Heart left ventricle (tissue), 16 donors: ENCODE measurements at places on chromosomes 6 and 20. TPM values are rescaled to one million over a fixed set of nuclear protein-coding genes. Genes with fewer than 3 reads are reported as not detected.

The TM9SF4 gene
- 35.4 TPM for total RNA-seq

The CEP162 gene
- 4.4 TPM for total RNA-seq

The KCNQ5 gene
- not detected for total RNA-seq

The EPHA7 gene
- 3.1 TPM for total RNA-seq

The ENPP5 gene
- total RNA-seq: 4.4 TPM

The MAFB gene
- 5.4 TPM for total RNA-seq

The HLA-DOA gene
- total RNA-seq: 32.4 TPM

The FNDC1 gene
- total RNA-seq: 1.5 TPM

The MUCL3 gene
- not detected for total RNA-seq

The SIM1 gene
- not detected for total RNA-seq

The UCKL1 gene
- total RNA-seq: 37.5 TPM

The BFSP1 gene
- total RNA-seq: 1.2 TPM

The RIPOR2 gene
- 2.8 TPM for total RNA-seq

GRCh38 chr6:19336579-19336978 is 500.6 kb upstream of the ID4 start:
- no peaks in the 10 kb centered on the region for H3K36me3 ChIP-seq
- no peaks in the 10 kb centered on the region for H3K27me3 ChIP-seq
- H3K27ac ChIP-seq: no peak overlapping the region
- no peak overlapping the region for H3K4me3 ChIP-seq

DNA sequence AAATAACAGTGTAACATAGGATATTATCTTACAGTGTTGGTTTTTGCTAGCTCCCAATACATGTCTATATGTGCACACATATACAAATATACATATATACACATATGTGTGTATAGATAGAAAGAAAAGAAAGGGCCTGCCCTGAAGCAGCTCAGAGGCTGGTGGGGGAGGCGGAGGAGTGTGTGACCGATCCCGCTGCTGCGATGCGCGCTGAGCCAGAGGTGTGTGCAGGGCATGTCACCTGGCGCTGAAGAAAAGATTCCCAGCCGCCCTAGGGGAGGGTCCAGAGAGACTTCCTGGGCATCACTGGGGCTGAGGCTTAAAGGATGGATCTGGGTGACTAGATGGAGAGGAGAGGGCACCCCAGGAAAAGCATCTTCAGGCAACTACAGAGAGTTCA is 110.2 kb downstream of the FAM50B start:
- no peak overlapping the region for H3K27ac ChIP-seq
- H3K4me3 ChIP-seq: no peak overlapping the region
- no peaks in the 10 kb centered on the region for H3K4me1 ChIP-seq
- DNase-seq: no peak

- H3K4me1 ChIP-seq: no peaks in the 10 kb centered on the region
- H3K27me3 ChIP-seq: no peaks in the 10 kb centered on the region
- no peak overlapping the region for H3K27ac ChIP-seq
- no peak for DNase-seq
- H3K36me3 ChIP-seq: no peaks in the 10 kb centered on the region
- H3K4me3 ChIP-seq: no peak overlapping the region
Observed at GRCh38 chr6:70599187-70599586, 32.5 kb downstream of the SDHAF4 start.

- H3K27me3 ChIP-seq: no peaks in the 10 kb centered on the region
- no peaks in the 10 kb centered on the region for H3K36me3 ChIP-seq
- H3K4me1 ChIP-seq: peaks cover 5% of the 10 kb centered on the region
- H3K27ac ChIP-seq: no peak overlapping the region
- DNase-seq: no peak
Observed at GRCh38 chr6:123526128-123526527, 110.6 kb downstream of the TRDN start.

DNA sequence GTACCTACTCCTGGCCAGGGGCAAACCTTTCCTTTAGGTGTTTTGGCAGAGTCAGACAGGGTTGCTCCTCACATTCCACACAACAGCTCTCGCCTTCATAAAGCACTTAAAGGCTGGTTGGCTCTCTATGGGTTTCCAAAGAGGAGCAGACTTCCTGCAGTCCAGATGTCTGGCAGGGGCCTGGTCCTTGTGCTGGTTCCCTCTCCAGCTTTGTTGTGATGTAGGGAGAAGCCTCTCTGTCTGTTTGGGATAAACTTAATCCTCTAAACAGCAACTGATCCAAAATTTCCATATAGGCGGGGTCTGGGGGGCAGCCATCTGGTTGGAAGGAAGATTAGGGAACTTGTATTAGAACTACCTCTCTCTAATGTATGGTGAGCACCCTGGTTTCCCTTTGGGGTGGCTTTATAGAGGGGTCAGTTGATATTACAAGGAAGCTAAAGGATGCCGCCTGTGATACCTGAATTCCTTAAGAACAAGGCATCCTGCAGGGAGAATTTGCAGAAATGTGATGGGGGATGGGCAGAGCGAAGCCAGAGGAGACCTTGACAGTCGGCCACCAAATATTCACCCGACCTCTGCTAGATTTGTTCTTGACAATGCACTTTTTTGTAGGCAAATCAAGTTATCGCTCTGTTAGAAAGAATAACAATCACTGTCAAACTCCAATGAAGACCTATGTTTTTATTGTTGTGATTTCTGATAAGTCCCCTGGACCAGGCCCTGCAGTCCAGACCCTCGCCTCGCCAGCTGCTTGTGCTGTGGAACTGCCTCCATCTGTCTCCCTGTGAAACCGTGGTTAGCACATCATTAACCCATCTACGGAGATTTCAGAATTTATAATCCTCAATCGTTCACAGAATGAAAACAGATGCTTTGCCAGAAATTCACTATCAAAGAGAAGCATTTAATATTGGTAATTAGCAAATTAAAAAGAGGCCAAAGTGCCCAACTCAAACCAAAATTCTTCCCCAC is 94.0 kb upstream of the RALGAPA2 start:
- no peak overlapping the region for H3K4me3 ChIP-seq
- H3K36me3 ChIP-seq: no peaks in the 10 kb centered on the region
- DNase-seq: no peak
- H3K27ac ChIP-seq: no peak overlapping the region
- H3K4me1 ChIP-seq: peaks cover 4% of the 10 kb centered on the region

DNA sequence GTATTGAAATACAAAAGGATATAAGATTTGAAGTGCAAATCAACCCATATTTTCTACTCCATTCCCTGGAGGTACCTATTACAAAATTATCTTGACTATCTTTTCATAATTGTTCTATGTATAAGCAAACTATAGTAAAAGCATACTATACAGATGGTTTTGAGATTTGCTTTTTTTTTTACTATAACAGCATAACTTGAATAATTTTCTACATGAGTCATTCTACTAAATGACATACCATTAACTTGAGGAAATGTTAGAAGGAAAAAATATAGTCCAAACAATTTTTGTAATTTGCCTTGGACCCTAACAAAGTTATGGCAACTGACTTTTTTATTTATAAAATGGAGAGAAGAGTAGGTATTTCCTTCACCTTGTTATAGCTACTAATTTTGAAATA is 472.7 kb downstream of the PKHD1 start:
- no peak overlapping the region for H3K4me3 ChIP-seq
- H3K36me3 ChIP-seq: no peaks in the 10 kb centered on the region
- no peaks in the 10 kb centered on the region for H3K4me1 ChIP-seq
- no peaks in the 10 kb centered on the region for H3K27me3 ChIP-seq
- no peak for DNase-seq

- H3K36me3 ChIP-seq: no peaks in the 10 kb centered on the region
- no peak for DNase-seq
- no peak overlapping the region for H3K27ac ChIP-seq
- H3K4me3 ChIP-seq: no peak overlapping the region
- H3K4me1 ChIP-seq: no peaks in the 10 kb centered on the region
- H3K27me3 ChIP-seq: no peaks in the 10 kb centered on the region
Observed at GRCh38 chr20:51190783-51191180, 167.9 kb upstream of the KCNG1 start.

DNA sequence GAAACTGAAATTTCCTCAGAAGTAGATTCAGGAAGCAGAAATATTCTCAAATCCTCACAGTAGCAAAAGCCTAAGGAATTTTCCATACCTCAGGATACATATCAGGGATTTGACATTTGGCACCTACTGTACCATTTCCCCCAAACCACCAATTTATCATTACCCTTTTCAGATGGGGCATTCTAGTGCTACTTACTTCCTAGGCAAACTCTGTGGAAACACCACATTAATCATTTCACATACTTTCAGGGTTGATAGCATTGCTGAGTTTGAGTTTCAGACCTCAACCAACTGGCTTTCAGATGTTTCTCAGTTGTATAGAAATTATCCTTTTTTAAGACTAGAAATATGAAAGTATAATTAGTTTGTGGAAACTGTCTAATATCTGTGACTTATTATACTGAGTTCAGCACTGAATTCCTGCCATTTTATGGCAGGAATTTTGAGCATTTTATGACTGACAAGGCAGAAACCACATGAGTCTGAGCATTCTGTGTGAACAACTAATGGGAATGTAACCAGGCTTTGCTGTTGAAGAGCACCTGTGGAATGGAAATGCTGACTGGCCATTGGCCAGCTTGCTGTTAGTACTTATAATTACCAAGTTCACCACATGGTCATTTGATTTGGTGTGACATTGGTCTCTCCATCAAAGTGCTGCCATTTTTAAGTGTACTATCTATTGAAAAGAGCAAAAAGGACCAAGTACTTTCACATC is 35.1 kb upstream of the IRAK1BP1 start:
- DNase-seq: no peak
- H3K27ac ChIP-seq: no peak overlapping the region
- no peak overlapping the region for H3K4me3 ChIP-seq
- peaks cover 11% of the 10 kb centered on the region for H3K4me1 ChIP-seq

GRCh38 chr20:5559945-5560344 is 190.3 kb upstream of the SHLD1 start:
- peaks cover 100% of the 10 kb centered on the region for H3K36me3 ChIP-seq
- no peak overlapping the region for H3K27ac ChIP-seq
- H3K4me1 ChIP-seq: peaks cover 9% of the 10 kb centered on the region
- H3K4me3 ChIP-seq: no peak overlapping the region

- H3K27ac ChIP-seq: no peak overlapping the region
- H3K4me1 ChIP-seq: no peaks in the 10 kb centered on the region
- no peak for DNase-seq
- no peak overlapping the region for H3K4me3 ChIP-seq
- no peaks in the 10 kb centered on the region for H3K27me3 ChIP-seq
Observed at GRCh38 chr6:84536885-84537638, 227.3 kb downstream of the TBX18 start.

DNA sequence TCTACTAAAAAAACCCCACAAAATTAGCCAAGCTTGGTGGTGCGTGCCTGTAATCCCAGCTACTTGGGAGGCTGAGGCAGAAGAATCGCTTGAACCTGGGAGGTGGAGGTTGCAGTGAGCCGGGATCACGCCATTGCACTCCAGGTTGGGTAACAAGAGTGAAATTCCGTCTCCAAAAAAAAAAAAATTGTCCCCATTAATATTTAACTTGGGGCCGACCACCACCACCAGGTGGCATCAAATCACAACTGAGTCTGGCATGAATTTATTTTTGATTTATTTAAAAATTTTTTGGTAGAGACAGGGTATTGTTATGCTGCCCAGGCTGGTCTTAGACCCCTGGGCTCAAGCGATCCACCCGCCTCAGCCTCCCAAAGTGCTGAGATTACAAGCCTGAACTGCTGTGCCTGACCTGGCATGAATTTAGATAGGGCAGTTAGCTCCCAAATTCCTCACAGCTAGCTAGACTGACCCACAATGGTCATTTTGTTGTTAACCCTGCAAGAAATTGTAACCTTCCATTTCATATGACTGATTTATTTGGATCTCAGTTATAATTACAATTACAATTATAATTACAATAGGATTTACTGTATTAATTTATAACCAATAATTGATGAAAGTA is 17.1 kb upstream of the BEND3 start:
- H3K27me3 ChIP-seq: no peaks in the 10 kb centered on the region
- DNase-seq: peak; percentile 30

DNA sequence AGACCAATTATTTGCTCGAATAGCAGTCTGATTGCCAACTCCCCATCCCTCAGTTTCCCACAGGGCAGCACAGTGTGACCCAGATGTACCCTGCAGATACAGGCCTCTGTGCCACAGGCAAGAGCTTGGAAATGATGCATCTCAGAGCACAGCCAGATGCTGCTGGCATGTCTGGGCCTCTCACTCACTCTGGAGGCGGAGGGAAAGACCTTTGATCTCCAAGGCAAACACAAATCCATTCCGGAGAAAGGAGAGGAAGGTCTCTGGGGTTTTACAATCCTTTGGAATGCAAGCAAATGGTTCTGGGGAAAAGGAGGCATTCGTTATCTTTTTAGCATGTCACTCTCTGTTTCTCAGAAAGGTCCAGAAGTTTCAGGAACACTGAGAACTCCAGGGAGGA is 74.2 kb downstream of the RIOK1 start:
- no peak overlapping the region for H3K27ac ChIP-seq
- DNase-seq: no peak
- H3K27me3 ChIP-seq: no peaks in the 10 kb centered on the region

GRCh38 chr6:136063096-136063495 is 187.0 kb downstream of the MTFR2 start:
- no peak for DNase-seq

DNA sequence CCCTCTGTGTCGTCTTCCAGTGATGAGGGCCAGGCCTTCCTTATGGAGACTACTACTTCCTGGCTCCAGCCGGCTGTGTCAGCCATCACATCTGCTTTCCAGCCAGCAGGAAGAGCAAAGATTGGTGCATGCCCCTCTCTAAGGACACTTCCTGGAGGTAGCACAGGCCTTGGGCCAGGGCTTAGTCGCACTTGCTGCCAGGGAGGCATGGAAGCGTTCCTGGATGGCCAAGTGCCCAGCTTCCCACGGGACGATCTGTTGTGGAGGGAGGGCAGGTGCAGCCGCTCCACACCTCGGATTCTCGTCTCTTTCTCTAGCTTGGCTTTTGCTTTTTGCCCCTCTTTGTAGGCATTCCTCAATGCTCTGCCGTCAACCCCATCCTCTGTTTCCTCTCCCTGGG is 11.9 kb downstream of the ERMARD start:
- peaks cover 58% of the 10 kb centered on the region for H3K36me3 ChIP-seq
- DNase-seq: no peak
- H3K4me1 ChIP-seq: no peaks in the 10 kb centered on the region
- no peaks in the 10 kb centered on the region for H3K27me3 ChIP-seq
- no peak overlapping the region for H3K27ac ChIP-seq

- peak overlapping the region; percentile 5 for H3K27ac ChIP-seq
- no peaks in the 10 kb centered on the region for H3K36me3 ChIP-seq
- peaks cover 10% of the 10 kb centered on the region for H3K4me1 ChIP-seq
- DNase-seq: no peak
- H3K4me3 ChIP-seq: no peak overlapping the region
Observed at GRCh38 chr20:7503501-7503900, 436.8 kb downstream of the HAO1 start.

- H3K36me3 ChIP-seq: no peaks in the 10 kb centered on the region
- H3K27ac ChIP-seq: no peak overlapping the region
- no peak for DNase-seq
- H3K4me3 ChIP-seq: no peak overlapping the region
- no peaks in the 10 kb centered on the region for H3K4me1 ChIP-seq
Observed at GRCh38 chr6:115842338-115842737, 218.4 kb downstream of the FRK start.
